SK-MEL-5 (cell line): ENCODE measurements at places on chromosomes 4 and X. TPM values are rescaled to one million over a fixed set of nuclear protein-coding genes. Genes with fewer than 3 reads are reported as not detected.

The ALB gene
- 1.2 TPM in 1 of 2 replicates, not detected in the other for total RNA-seq

The HTRA3 gene
- 0.05 TPM in 1 of 2 replicates, not detected in the other for total RNA-seq

The UGT2B7 gene
- 3.3 and 4.7 TPM in 2 replicates for total RNA-seq

The CPZ gene
- total RNA-seq: not detected in 2 replicates

The DDIT4L gene
- 0.53 and 0.55 TPM in 2 replicates for total RNA-seq

The EPGN gene
- not detected in 2 replicates for total RNA-seq

The CTAG1A gene
- not detected in 2 replicates for total RNA-seq

The FDCSP gene
- not detected in 2 replicates for total RNA-seq

The RNF113A gene
- total RNA-seq: 25.7 and 27.0 TPM in 2 replicates
